NCI-H524 treated with DMSO at 0.1 percent for 48 hours (cell line): ENCODE measurements at places on chromosomes 12 and 14.

GRCh38 chr12:89880690-89881350 is 172.2 kb upstream of the ATP2B1 start:
- no peak for DNase-seq

GRCh38 chr12:16473610-16474326 is 126.3 kb downstream of the MGST1 start:
- no peak for DNase-seq

DNA sequence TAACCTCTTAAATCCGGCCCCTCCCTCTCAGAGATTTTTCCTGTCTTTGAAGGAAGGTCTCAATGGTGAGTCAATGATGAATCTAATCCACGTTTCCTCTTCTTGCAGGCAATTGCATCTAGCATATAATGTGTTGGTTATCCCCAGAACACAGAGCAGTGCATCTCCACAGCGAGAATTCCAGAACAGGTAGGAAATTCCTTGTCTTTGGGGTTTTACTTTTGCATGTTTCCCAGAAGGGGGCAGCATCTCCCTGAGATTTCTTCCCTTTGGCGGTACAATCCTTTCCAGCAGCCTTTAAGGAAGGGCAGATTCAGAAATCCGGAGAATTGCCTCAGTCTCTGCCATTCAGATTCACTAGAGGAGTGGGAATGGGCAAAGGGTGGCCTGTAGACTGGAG is 128.0 kb downstream of the KCNA5 start:
- DNase-seq = no peak

GRCh38 chr12:31600252-31600651 is 9.3 kb upstream of the DENND5B start:
- DNase-seq = no peak

DNA sequence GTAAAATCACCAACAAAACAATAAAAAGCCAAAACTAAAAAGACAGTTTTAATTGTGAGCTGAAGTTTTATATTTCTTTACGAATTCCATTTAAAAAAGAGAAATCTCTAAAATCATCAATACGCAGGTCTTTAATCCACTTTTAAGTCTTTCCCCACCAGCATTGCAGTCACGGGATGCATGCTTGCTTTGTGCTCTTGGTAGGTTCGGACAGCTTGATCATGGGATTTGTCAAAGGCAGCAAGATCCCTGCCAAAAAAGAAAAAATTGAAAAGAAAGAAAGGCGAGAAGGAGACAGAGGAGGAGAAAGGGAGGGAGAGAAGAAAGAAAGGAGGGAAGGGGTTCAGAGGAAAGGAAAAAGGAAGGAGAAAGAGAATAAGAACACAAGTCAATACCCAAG is 4.7 kb upstream of the HAL start:
- no peak for DNase-seq

DNA sequence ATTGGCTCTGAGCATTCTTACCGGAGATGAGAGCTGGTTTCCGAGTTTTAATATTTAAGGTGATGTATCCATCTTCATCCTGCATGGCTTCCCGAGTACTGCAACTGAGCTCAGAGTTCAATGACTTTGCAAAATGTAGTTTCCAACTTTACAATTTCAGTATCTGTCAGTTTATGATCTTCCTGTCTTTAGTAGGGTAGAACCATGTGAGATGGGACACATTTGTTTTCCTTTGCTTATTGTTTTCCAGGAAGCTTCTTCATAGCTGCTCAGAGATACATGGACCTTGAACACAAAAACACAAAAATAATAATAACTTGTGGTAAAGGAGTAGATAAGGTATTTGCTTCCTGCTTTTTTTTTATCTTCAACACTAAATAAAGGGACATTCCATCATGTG is at the start of gene CLEC1B:
CLEC1B (minus strand) TSS at position 106 of the 400 bp plus-strand sequence; CDS start at position 85, 21 bp downstream.
- no peak for DNase-seq

GRCh38 chr12:58079806-58080205 is 138.4 kb downstream of the ATP23 start:
- no peak for DNase-seq

DNA sequence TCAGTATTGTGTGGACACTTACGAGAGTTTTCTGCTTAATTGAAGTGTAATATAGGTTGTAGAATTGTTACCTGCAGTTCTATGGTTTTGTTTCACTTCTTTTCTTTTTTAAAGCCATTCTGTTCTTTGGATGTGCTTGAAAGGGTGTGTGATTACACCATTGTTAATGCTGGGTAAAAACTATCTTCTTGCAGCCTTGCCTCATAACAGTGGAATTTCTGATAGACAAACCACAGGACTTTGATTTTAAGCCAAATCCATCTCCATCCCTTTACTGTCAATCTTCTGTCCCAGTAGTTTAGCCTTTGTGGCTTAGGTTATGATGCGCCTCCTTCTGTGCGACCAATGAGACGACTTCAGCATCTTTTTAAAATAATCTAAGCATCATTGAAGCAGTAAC is 182.3 kb downstream of the PELI2 start:
- no peak for DNase-seq

- no peak for DNase-seq
Measured at GRCh38 chr12:15074351-15074750, 101.5 kb downstream of the PDE6H start.

- DNase-seq = no peak
Measured at GRCh38 chr12:32344047-32344446, 55.3 kb upstream of the FGD4 start.
